ENCODE measurements at places on chromosomes 16 and 17. TPM values are rescaled to one million over a fixed set of nuclear protein-coding genes. Genes with fewer than 3 reads are reported as not detected.

The BAHCC1 gene
- total RNA-seq, result 7.3 TPM

DNA sequence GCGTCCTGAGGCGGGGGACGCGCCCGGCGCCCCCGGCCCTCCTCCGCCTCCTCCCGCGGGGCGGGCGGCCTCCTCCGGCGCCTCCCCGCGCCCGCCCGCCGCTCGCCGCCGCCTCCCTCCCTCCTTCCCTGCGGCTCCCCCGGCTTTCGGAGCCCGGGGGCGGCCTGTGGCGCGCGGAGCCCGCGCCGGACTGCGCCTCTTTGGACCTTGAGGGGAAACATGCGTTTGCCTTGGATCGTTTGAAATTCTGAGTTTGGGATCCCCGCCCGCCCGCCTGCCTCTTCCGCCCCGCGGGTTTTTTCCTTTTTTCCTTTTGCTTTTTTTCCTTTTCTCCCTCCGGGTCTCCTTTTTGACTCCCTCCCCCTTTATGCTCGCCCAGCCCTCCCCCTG, 390 bp downstream of the ZNRF1 start:
- DNase-seq, result peak; percentile 34

- no peak for DNase-seq
These were observed 98.2 kb downstream of the USP32 start for GRCh38 chr17:60293580-60294335.

DNA sequence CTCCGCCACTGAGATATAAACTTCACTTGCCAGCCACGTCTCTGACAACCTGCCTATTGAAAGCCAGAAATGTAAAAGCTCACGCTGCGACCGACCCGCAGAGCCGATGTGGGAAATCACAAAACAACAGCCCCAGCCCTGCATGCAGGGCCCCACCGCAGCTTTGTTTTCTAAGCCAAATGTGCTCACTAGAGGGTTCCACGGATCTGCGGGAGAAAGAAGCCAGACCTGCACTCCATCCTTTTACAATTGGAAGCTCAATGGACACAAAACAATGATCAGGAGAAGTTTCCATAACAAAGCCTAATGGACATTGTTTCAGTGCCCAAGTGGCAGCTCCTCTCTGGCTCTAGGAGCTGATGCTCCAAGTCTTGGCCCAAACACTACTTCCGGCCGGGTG, 33.1 kb downstream of the WIPI1 start:
- DNase-seq, result no peak

GRCh38 chr17:33701910-33702309, 408.8 kb upstream of the ASIC2 start:
- no peak for DNase-seq

DNA sequence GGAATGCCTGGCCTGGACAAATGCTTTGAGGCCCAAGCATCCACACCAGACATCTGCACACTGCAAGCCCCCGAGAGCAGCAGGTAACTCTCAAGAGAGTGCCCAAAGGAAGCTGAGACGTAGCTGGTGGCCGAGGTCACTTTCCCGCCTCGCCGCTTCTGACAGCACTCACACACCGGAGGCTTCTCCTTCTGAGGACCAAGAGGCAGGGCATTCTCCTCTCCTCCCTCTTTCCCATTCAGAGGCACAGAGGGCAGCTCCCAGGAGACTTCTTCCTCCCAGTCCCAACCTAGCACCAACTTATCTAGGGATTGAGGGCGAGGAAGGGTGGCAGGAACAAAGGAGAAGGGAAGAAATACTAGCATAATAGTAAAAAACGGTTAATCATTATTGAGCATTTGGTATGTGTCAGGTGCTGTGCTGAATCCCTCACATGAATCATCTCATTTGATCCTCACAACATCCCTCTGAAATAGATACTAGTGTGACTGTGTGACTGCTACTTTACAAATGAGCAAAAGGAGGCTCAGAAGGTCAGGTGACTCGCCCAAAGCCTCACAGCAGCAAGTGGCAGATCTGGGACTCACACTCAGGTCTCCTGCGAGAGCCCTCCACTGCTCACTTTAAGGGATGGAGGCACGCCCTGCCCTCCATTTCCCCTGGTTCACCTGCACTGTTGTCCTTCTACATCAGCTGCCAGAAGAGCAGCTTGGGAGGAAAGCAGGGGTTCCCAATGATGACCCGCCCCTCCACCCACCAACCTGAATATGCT, 41.8 kb downstream of the MYO18A start:
- DNase-seq, result no peak

Measured in left ventricle myocardium inferior (tissue), 1 donor.